Natural killer cell treated with Interleukin-12 subunit alpha and Interleukin-12 subunit beta and Interleukin-15 and Interleukin-18, amount 100 ng/mL, for 72 hours (primary cell): ENCODE measurements at places on chromosomes 2 and 18.

DNA sequence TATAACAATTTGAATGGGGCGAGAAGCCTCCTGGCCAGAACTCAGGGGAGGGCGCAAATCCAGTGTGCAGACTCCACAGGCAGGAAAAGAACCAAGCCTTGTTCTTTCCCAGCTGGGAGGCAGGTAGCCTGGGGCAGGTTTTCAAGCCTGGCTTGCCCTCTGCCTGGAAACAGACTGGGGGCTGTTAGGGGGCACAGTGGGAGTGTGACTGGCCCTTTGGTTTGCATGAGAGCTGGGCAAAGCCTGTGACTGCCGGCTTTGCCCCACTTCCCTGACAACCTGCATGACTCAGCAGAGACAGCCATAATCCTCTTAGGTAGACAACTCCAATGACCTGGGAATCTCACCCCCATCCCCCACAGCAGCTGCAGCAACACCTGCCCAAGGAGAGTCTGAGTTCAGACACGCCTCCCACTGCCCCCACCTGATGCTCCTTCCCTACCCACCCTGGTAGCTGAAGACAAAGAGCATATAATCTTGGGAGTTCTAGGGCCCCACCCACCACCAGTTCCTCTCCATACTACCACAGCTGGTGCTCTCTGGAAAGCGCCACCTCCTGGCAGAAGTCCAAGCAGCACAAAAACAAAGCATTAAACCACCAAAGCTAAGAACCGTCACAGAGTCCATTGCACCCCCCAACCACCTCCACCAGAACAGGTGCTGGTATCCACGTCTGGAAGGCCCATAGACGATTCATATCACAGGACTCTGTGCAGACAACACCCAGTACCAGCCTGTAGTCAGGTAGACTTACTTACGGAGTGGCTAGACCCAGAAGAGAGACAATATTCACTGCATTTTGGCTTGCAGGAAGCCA, 402.5 kb downstream of the STK39 start:
- H3K4me1 ChIP-seq = no peaks in the 10 kb centered on the region
- H3K27ac ChIP-seq = no peak overlapping the region
- H3K4me3 ChIP-seq = no peak overlapping the region
- no peaks in the 10 kb centered on the region for H3K36me3 ChIP-seq

DNA sequence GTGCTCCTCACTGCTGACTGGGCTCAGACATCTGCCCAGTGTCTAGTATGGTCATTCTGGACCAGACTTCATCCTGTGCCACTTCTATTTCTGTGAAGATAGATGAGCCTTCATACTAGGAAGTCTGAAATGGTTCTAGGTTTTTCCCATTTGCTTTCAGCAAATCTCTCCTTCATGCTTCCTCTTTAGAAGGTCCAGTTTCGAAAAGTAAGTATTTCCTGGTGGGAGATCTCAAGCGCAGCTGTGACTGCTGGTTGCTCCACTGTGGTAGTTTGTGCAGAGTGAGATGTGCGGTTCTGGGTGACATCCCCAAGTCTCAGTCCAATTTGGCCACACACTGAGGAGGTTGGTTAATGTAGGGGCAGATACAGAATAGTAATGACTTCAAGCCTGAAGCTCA, 14.4 kb downstream of the IL36B start:
- no peak for DNase-seq
- H3K4me1 ChIP-seq = no peaks in the 10 kb centered on the region
- H3K36me3 ChIP-seq = no peaks in the 10 kb centered on the region

GRCh38 chr18:24482821-24483220, 22.4 kb downstream of the HRH4 start:
- H3K27me3 ChIP-seq = peaks cover 13% of the 10 kb centered on the region
- no peak overlapping the region for H3K27ac ChIP-seq
- no peak overlapping the region for H3K4me3 ChIP-seq
- peaks cover 4% of the 10 kb centered on the region for H3K4me1 ChIP-seq
- no peak for DNase-seq

- no peaks in the 10 kb centered on the region for H3K27me3 ChIP-seq
- DNase-seq = no peak
- H3K27ac ChIP-seq = no peak overlapping the region
- H3K36me3 ChIP-seq = peaks cover 2% of the 10 kb centered on the region
Observed at GRCh38 chr18:76384861-76385680, 110.0 kb downstream of the ZNF516 start.

- H3K4me3 ChIP-seq = no peak overlapping the region
- H3K27ac ChIP-seq = peak overlapping the region; percentile 24
- H3K4me1 ChIP-seq = peaks cover 24% of the 10 kb centered on the region
Observed at GRCh38 chr18:46374850-46375249, 270.7 kb downstream of the HAUS1 start.

DNA sequence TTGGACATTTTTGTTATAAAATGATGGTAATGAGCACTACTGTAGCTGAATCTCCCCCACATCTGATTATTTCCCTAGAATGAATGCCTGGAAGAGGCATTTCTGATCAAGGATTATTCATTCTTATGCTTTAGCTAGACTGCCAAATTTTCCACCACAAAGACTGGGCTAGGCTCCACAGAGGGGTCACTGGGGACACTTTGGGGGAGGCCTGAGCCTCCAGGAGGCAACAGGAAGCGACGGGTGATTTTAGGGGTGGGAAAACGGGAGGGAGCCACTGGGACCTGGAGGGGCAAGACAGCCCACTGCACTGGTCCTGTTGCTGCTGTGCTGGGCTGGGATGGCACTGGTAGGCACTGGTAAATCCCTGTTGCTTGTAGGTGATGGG, 2.4 kb upstream of the ASB1 start:
- H3K4me3 ChIP-seq = no peak overlapping the region
- peaks cover 22% of the 10 kb centered on the region for H3K4me1 ChIP-seq
- DNase-seq = no peak

GRCh38 chr2:200471324-200471848, 38.5 kb downstream of the KCTD18 start:
- no peak for DNase-seq
- no peaks in the 10 kb centered on the region for H3K27me3 ChIP-seq
- peaks cover 36% of the 10 kb centered on the region for H3K4me1 ChIP-seq
- H3K4me3 ChIP-seq = peak overlapping the region; percentile 78

- peaks cover 6% of the 10 kb centered on the region for H3K4me1 ChIP-seq
- H3K36me3 ChIP-seq = no peaks in the 10 kb centered on the region
- H3K27me3 ChIP-seq = no peaks in the 10 kb centered on the region
- DNase-seq = no peak
- H3K27ac ChIP-seq = no peak overlapping the region
Observed at GRCh38 chr2:219291394-219291793, 12.2 kb downstream of the DNAJB2 start.

GRCh38 chr2:22055784-22056620, 932.2 kb downstream of the TDRD15 start:
- H3K4me1 ChIP-seq = no peaks in the 10 kb centered on the region
- no peak overlapping the region for H3K4me3 ChIP-seq
- no peaks in the 10 kb centered on the region for H3K27me3 ChIP-seq
- no peak for DNase-seq
- H3K27ac ChIP-seq = no peak overlapping the region

- H3K27me3 ChIP-seq = peaks cover 18% of the 10 kb centered on the region
- H3K27ac ChIP-seq = no peak overlapping the region
- no peak for DNase-seq
Observed at GRCh38 chr2:74690571-74690970, 36.5 kb downstream of the SEMA4F start.

GRCh38 chr2:112023707-112024106, 31.4 kb upstream of the TMEM87B start:
- H3K27me3 ChIP-seq = peaks cover 4% of the 10 kb centered on the region
- no peaks in the 10 kb centered on the region for H3K4me1 ChIP-seq
- H3K36me3 ChIP-seq = no peaks in the 10 kb centered on the region
- DNase-seq = no peak

- H3K27me3 ChIP-seq = no peaks in the 10 kb centered on the region
- peak overlapping the region; percentile 98 for H3K27ac ChIP-seq
- DNase-seq = no peak
- H3K4me1 ChIP-seq = peaks cover 58% of the 10 kb centered on the region
Observed at GRCh38 chr2:201233812-201234662, 26.3 kb upstream of the CASP8 start.

GRCh38 chr2:150255528-150255927, 231.9 kb downstream of the RND3 start:
- no peak overlapping the region for H3K27ac ChIP-seq
- H3K4me1 ChIP-seq = no peaks in the 10 kb centered on the region
- H3K36me3 ChIP-seq = no peaks in the 10 kb centered on the region
- no peak overlapping the region for H3K4me3 ChIP-seq
- no peak for DNase-seq

- no peak overlapping the region for H3K4me3 ChIP-seq
- no peaks in the 10 kb centered on the region for H3K27me3 ChIP-seq
- H3K36me3 ChIP-seq = no peaks in the 10 kb centered on the region
- no peak for DNase-seq
Observed at GRCh38 chr2:160694631-160695030, 201.0 kb upstream of the RBMS1 start.

GRCh38 chr2:156790343-156791037, 354.3 kb downstream of the GPD2 start:
- DNase-seq = no peak
- H3K4me3 ChIP-seq = no peak overlapping the region
- H3K27ac ChIP-seq = no peak overlapping the region
- no peaks in the 10 kb centered on the region for H3K4me1 ChIP-seq

DNA sequence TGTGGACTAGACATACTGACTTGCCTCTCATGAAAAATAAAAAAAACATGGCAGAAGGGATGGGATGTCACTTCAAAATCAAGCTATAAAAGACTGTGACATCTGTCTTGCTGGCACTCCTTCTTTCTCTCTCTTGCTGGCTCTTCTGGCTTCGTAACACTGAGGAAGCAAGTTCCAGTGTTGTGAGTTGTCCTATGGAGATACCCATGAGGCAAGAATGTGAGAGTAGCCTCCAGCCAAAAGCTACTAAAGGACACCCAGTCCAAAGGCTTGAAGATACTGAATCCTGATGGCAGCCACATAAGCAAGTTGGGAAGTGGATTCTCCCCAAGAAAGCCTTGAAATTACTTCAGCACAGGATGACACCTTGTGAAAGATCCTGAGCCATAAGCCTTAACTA, 376.1 kb upstream of the TMEFF2 start:
- no peak for DNase-seq
- H3K27ac ChIP-seq = no peak overlapping the region
- H3K27me3 ChIP-seq = no peaks in the 10 kb centered on the region
- no peak overlapping the region for H3K4me3 ChIP-seq

DNA sequence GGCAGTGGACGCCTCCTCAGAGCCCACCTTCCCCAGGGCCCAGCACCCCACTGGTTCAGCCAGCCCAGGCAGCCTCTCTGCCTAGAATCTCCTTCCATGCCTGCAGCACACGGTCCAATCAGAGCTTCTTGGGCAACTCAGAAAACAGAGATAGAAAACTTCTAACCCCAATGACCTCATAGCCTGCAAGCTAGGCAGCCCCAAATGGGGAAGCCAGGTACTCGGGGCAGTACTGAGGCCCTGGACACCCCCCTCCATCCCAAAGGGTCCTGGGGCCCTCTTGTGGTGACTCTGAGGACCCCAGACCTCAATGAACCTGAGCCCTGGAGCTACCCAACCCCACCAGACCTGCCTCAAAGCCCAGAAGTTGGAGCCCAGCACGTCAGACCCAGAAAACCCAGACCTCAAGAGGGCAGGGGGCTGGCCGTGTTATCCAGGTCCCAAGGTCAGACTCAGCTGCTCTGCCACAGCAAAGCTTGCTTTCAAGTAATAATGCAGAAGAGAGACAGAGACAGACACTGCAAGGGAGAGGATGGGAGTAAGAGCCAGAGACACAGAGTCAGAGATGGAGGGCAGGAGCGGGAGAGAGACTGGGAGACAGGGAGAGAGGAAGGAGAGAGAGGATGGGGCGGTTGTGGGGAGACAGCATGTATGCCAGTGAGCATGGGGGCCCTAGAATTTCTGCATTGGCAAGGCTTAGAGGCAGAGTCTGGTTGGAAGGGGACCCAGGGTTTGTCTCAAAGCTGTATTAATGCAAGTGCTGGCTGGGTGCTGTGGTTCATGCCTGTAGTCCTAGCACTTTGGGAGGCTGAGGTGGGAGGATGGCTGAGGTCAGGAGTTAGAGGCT, 28.2 kb downstream of the SERTAD2 start:
- no peak overlapping the region for H3K27ac ChIP-seq
- no peaks in the 10 kb centered on the region for H3K27me3 ChIP-seq
- H3K4me3 ChIP-seq = no peak overlapping the region
- H3K4me1 ChIP-seq = no peaks in the 10 kb centered on the region
- H3K36me3 ChIP-seq = no peaks in the 10 kb centered on the region
- peak; percentile 44 for DNase-seq

DNA sequence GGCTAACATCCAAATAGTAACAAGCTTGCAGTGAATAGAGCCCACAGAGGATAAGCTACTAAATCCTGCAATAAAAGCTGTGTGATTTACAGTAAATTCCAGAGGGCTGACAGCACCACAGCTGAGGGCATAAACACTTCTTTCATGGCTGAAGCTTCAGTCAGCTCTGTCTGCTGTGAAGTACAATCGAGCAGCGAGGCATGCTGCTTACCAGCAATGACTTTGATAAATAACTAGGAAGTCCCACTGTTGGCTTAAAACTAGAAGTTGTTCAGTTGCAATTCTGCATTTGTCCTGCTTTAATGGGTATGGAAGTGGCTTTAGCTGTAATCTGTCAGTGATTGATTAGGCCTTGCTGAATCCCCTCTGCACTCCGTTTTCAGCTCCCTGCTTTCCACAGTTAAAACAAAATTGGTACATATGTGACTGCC, 65.2 kb upstream of the FIGN start:
- no peak overlapping the region for H3K27ac ChIP-seq
- H3K4me1 ChIP-seq = no peaks in the 10 kb centered on the region
- no peak overlapping the region for H3K4me3 ChIP-seq
- no peaks in the 10 kb centered on the region for H3K36me3 ChIP-seq

DNA sequence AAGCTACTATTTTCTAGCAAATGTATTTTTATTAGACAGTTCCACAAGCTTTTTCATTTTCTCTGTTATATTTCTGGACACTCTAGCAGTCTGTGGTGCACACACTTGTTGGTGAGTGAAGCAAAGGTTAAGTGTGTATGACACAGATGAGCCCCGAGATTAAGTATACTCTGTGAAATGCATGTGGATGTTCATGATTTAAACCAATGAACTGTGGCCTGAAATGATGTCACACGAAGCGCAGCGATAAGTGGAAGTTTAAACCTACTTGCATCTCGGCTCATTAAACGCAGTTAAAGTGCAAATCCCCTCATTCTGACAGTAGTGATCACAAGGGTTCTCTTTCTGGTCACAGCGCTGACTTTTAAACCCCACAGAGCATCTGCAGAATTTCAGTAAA, 1488.8 kb upstream of the NXPH2 start:
- DNase-seq = no peak
- peaks cover under 1% of the 10 kb centered on the region for H3K36me3 ChIP-seq
- H3K4me1 ChIP-seq = no peaks in the 10 kb centered on the region

DNA sequence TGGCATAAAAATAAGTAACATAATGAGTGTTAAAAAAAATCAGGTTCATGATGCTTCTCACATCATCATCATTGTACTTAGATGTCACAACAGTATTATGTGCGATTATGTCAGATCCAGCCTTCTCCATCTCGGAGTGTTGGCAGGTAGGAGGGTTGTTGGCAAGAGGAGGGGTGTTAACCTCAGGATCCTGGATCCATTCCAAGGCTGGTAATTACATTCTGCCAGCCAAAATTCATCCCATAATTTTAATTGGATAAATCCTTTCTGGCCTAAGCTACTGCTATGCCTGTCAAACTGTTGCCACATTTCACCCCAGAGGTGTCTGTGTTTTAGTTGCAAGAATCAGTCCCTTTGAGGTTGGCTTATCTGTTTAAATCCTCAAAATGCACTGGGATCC, 891 bp upstream of the FTCDNL1 start:
- H3K4me1 ChIP-seq = peaks cover 6% of the 10 kb centered on the region
- peaks cover 10% of the 10 kb centered on the region for H3K27me3 ChIP-seq
- peak overlapping the region; percentile 82 for H3K27ac ChIP-seq
- DNase-seq = no peak

- no peaks in the 10 kb centered on the region for H3K27me3 ChIP-seq
- no peak overlapping the region for H3K27ac ChIP-seq
- H3K36me3 ChIP-seq = no peaks in the 10 kb centered on the region
- no peaks in the 10 kb centered on the region for H3K4me1 ChIP-seq
- no peak for DNase-seq
Observed at GRCh38 chr18:7332452-7332851, 101.6 kb downstream of the LRRC30 start.
